Activated T-helper 1 cell treated with anti-CD3 and anti-CD28 coated beads, Interleukin-2, amount 50 U/mL, for 16 hours (primary cell): ENCODE measurements at places on chromosomes 12 and 14.

GRCh38 chr12:99054601-99055128 lies 409.6 kb downstream of the APAF1 start:
- DNase-seq = no peak

GRCh38 chr12:89492883-89493282 lies 31.7 kb downstream of the GALNT4 start:
- DNase-seq = no peak

DNA sequence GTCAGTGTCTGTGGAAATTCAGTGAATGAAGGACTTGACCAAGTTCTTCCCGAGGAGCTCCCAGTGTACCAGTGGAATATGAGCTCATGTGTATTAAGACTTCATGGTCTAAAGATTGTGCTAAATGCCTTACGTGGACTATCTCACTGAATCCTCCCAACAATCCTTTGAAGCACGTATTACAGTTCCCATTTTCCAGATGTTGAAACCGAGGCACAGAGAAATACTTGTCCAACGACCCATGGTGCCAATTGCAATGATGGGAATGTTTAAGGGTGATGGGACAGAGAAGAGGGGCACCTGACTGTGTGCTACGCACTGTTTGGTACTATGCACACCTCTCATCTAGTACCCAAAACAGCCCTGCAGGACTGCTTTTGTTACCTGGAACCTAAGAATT lies 77.2 kb downstream of the PAPOLA start:
- no peak for DNase-seq

- no peak for DNase-seq
Observed at GRCh38 chr14:49505041-49505766, 81.0 kb downstream of the RPS29 start.

DNA sequence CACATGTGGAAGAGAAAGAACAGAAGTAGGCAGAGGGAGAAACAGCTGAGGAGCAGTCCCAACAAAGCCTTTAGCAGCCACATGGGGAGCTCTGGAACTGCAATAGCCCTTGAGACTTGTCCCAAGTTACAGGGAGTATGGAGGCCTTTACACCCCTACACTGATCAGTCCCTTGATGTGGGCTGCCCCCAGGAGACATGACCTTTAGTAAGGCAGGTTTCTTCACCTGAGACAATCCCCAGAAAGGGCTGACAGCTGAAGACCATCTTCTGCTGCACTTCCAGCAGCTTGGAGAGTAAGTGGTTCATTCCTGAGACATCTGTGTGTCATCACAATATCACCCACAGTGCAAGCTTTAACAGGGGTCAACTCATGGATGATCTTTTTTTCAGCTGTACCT lies 8.6 kb upstream of the SNAPC1 start:
- no peak for DNase-seq

- DNase-seq = no peak
Observed at GRCh38 chr12:91627225-91627624, 444.6 kb upstream of the DCN start.

GRCh38 chr12:88431246-88431645 lies 149.0 kb downstream of the KITLG start:
- no peak for DNase-seq

- DNase-seq = no peak
Observed at GRCh38 chr14:64705381-64706118, 1.3 kb downstream of the PLEKHG3 start.

GRCh38 chr14:63766611-63767010 lies 38.7 kb upstream of the SGPP1 start:
- no peak for DNase-seq

- no peak for DNase-seq
Observed at GRCh38 chr12:6367969-6368892, 7.1 kb downstream of the SCNN1A start.

DNA sequence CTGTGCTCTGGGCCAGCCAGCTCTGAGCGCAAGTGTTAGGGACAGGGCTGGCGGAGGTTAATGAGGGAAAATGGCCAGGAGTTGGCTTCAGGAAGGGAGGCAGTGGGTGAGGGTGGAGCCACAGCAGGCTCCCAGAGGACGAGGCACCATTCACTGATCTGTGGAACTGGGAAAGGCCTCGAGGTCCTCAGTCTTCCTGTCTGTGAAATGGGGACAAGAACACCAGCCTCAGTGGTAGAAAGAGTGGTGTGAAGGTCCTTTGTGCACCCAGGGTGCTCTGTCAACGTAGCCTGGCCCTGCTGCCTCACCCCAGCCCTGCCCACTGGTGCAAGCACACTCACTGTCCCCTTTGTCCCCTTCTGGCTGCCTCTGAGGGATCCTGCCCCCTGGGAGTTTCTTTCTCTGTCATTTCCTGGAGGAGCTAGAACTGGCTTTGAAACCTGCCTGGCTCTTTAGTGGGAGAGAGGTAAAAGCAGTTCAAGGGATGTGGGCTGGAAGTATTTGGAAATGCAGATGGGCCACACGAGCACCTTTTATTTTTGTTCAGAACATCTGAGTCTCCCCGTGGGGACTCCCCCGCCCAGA lies 25.0 kb downstream of the SYNDIG1L start:
- DNase-seq = no peak

- DNase-seq = no peak
Observed at GRCh38 chr12:49798934-49799333, 29.3 kb downstream of the NCKAP5L start.

- no peak for DNase-seq
Observed at GRCh38 chr12:6376870-6377666, 1.7 kb upstream of the SCNN1A start.

- peak; percentile 73 for DNase-seq
Observed at GRCh38 chr12:124939421-124940142, 25.1 kb upstream of the UBC start.

DNA sequence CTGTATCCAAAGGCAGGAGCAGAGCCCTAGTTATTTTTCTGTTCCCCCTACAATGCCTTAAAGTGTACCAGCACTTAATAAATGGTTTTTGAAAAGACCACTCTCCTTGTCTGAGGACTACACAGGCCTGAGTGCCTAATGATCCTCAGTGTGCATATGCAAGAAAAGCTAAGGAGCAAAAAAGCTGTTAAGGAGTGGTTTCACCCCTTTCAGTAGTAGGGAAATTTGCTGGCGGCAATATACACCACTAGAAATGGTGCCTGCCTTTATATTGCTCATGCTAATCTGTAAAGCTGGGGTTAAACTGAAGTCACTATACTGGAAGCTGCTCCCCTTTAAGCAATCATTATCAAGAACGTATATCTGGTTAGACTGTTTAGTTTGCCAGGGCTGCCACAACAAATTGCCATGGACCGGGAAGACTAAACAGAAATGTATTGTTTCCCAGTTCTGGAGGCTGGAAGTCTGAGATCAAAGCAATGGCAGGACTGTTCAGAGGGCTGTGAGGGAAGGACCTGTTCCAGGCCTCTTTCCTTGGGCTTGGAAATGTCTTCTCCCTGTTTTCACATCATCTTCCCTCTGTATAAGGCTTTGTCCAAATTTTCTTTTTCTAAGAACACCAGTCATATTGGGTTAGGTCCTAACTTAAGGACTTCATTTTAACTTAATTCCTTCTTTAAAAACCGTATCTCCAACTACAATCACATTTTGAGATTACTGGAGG lies 30.2 kb downstream of the PRDM4 start:
- no peak for DNase-seq

DNA sequence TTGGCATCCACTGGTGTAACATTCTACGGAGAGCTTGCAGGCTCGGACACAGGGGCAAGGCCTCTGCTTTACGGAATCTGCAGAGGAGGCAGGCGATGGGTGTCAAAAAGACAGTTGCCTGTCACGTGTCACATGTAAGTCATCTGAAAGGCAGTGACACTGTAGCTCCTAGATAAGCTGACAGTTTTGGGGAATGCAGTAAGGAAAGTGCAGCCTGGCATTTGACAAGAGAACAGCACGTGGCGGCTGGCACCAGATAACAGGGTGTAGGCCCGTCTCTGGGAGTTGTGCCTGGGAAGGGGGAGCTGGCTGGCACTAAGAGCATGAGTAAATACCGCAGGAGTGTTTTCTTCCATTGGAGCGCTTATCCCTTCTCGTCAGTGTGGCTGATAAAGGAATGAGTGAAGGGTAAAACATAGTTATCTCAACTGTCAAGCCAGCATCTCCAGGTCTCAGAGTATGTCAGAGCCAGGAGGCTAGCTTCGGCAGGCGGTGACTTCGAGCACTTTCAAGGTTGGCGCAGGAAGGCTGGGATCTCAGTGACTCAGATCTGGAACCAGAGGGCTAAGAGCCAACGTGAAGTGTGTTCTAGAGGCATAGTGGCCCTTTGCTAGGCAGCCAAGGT lies 26.1 kb downstream of the ADCK1 start:
- DNase-seq = no peak

GRCh38 chr14:70422538-70422937 lies 5.6 kb upstream of the SYNJ2BP start:
- no peak for DNase-seq

DNA sequence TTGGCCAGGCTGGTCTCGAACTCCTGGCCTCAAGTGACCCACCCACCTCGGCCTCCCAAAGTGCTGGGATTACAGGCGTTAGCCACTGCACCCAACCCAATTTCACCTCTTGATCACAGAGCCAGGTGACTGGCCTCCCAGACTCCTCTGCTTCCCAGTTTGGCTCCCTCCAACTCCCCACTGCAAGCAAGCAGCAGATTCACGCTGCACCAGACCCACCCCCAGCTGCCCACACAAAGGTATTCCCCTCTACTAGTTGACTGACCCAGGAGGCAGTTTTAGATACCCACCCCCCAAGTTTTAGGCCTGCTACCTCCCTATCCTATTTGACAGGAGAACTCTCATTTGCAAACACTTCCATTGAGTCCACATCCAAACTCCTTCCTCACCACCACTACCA lies 5.2 kb downstream of the RARG start:
- DNase-seq = no peak

GRCh38 chr12:78959556-78959955 lies 95.0 kb downstream of the SYT1 start:
- no peak for DNase-seq

- no peak for DNase-seq
Observed at GRCh38 chr14:25101276-25101675, 51.3 kb upstream of the STXBP6 start.

- DNase-seq = no peak
Observed at GRCh38 chr14:80575763-80576162, 364.5 kb upstream of the DIO2 start.

GRCh38 chr12:104903648-104904423 lies 54.3 kb downstream of the SLC41A2 start:
- no peak for DNase-seq

DNA sequence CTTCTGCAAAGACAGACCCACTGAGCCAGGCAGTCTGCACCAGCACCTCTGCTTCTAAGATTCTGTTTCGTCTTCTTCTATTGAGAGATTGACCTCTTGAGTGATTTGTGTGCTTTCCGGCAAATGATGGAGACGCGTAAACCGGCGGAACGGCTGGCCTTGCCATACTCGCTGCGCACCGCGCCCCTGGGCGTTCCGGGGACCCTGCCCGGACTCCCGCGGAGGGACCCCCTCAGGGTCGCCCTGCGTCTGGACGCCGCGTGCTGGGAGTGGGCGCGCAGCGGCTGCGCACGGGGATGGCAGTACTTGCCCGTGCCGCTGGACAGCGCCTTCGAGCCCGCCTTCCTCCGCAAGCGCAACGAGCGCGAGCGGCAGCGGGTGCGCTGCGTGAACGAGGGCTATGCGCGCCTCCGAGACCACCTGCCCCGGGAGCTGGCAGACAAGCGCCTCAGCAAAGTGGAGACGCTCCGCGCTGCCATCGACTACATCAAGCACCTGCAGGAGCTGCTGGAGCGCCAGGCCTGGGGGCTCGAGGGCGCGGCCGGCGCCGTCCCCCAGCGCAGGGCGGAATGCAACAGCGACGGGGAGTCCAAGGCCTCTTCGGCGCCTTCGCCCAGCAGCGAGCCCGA lies 703 bp downstream of the ASCL4 start:
- DNase-seq = no peak

DNA sequence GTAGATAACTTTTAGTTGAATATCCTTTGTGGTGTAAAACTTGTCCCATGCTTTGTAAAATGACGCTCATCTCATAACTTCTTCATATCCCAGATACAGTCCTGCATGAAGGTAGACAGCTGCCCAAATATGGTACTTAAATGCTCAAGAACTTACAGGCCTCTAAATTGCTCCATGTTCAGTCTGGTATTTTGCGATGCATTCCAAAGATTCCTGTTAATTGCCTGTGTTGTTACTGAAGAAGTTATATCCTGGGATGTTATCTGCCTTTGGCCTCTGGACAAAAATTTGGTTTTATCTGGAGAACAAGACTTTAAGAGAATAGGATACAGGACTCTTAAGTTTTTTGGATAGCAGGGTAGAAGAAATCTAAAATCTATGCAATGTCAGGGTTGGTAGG lies 473.0 kb downstream of the PCNX1 start:
- no peak for DNase-seq

GRCh38 chr14:76776428-76777251 lies 15.4 kb downstream of the VASH1 start:
- no peak for DNase-seq

GRCh38 chr12:623172-623864 lies 39.9 kb downstream of the NINJ2 start:
- DNase-seq = no peak

GRCh38 chr12:29733060-29733459 lies 50.7 kb downstream of the TMTC1 start:
- DNase-seq = no peak

- DNase-seq = no peak
Observed at GRCh38 chr14:75119056-75119455, 7.8 kb downstream of the NEK9 start.

GRCh38 chr14:65164825-65165135 lies 62.5 kb upstream of the MAX start:
- DNase-seq = no peak

DNA sequence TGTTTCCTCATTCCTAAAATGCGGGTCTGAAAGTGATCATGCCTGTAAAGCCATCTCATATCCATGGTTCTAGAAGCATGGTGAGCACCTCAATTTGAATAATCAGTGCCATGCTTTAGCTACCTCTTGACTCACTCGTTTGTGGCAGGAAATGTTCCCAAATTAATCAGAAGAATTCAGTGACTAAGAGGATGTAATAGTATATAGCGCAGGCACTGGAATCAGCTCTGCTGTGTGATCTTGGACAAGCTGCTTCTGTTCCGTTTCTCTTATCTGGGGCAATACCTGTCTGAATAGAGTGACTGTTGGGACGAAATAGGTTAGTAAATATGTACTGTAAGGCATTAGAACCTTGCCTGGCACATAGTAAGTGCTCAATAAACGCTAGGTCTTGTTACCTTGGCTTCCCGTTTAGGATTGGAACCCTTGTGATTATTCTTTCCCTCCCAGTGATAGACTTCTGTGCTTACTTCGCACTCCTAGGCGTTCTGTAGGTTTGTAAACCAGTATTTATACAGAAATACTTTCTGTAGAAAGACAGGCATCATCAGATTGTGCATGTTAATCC lies 820 bp upstream of the SMAGP start:
- DNase-seq = no peak

DNA sequence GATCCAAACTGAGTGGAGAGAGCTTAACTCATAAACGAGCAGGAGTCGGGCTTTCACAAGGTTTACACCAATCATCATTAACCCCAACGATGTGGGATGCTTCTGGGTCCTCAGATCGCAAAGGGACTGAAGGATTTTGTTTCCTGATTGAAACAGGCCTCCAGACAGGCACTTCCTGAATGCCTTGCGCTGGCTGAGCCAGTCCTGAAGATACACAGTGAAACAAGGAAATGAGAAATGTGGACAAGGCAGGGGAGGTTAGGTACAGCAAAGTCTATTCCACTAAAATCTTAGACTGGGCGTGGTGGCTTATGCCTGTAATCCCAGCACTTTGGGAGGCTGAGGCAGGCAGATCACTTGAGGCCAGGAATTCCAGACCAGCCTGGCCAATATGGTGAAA lies 30.7 kb downstream of the RBM19 start:
- no peak for DNase-seq
